ENCODE measurements at places on chromosomes 16 and 17.

DNA sequence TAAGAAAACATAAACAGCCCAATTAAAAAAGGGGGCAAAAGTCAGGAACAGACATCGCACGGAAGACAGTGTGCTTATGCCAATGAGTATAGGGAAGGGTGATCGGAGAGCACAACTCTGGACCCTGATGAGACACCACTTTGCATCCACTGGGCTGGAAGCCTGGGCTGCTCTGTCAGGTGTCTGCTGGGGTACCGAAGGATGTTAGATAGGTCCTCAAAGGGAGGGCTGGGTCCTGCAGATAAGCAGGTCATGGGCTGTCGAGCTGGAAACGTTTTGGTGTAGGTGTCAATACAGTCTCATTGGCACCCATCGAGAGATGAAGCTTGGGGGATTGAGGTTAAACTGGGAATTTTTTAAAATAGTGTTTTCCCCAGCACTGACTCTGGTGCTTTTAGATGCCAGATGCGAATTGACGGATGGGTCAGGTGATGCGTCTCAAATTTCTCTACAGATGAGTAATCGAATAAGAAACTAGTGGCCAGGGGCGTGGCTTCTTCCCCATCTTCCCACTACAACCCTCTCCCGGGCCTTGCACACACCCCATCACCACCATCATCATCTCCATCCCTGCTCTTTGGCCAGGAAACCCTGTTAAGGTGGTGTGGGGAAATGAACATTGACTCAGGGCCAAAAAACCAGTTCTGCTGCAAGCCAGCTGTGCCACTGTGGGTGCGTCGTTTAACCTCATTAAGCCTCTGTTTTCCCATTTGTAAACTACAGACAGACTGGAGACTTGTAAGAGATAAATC is 47.8 kb upstream of the IRF8 start:
- DNase-seq, result no peak

DNA sequence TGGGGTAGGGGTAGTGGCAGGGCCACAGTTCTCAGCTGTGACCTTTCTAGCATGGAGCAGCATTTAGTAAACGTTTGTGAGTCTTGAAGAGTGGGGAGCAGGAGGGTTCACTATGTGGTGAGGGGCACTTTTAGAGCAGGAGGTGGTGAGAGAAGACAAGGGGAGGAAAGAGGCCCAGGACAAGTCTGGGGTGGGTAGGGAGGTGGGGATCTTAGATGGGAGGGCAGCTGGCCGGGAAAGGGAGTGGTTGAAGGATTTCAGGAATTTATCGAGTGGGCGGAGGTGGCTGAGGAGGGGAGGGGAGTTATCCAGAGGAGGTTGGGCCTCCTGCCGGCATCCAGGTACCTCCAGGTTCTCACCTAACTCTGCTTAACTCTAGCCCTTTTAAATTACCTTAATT is 1.9 kb downstream of the CLEC16A start:
- no peak for DNase-seq

- DNase-seq, result no peak
These were observed 336.5 kb upstream of the CDH5 start for GRCh38 chr16:66030036-66030435.

GRCh38 chr16:10828851-10829366 is 10.3 kb upstream of the TVP23A start:
- no peak for DNase-seq

DNA sequence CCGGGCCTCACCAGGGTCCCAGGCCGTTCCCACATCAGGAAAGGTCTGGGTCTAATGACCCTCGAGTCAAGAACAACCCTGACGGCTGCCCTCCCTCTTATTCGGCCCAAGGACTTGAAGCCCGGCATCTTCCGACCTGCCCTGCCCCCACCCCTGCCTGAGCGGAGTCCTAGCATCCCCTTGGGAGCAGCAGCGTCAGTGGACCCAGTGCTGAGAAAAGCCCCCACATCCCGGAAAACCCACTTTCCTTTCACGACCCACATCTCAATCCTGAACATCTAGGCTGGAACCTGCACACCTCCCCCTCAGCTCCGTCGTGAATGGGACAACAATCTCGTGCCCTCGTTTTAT is 769 bp downstream of the TMEM88 start:
- DNase-seq, result no peak

DNA sequence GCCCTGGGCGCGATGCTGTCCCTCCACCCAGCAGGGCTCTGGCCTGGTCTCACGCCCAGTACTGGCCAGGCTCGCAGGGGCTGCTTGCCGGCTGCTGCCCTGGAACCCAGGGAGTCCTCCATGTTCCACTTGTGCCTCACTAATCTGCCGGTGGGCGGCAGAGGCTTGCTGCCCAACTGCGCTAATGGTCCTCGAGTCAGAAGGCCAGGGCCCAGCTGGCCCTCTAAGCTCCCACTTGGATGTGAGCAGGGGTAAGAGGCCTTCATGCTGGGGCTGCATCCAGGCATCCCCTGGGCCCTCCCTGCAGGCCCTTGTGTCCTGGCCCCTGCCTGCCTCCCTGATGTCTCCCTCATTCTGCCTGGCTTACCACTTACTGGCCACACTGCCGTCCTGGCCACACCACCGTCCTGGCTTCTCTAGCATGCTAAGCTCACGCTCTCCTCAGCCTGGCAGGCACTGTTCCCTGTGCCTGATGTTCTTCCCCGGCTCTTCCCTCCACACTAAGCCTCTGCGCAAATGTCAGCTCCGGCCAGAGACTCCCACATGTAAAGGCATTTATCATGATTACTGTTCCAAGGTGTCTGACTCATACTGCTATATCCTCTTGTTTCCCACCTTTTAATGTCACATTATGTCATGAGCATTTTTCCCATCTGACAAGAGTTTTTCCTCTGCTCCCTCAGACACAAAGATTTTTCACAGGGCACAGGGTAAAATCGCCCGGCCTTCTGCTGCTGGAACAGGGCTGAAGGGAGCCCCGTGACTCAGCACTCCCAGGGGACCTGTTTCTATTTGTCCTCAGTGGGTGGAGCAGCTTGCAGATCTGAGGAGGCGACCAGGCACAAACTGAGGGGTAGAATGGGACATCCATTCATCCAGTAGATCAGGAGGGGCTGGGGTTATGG is 15.9 kb downstream of the B9D1 start:
- no peak for DNase-seq

- no peak for DNase-seq
These were observed 17.0 kb downstream of the TNS4 start for GRCh38 chr17:40484285-40484972.

DNA sequence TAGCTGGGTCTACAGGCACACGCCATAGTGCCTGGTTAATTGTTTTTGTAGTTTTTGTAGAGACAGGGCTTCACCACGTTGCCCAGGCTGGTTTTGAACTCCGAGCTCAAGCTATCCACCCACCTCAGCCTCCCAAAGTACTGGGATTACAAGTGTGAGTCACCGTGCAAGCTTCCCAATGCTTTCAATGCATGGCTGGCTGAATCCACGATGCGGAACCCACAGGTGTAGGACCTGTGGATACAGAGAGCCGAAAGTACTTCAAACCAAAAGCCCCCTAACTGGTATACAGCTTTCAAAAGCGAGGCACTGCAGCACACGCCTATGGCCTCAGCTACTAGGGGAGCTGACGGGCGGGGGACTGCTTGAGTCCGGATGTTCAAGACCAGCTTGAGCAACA is 44.8 kb downstream of the METTL16 start:
- DNase-seq, result no peak

DNA sequence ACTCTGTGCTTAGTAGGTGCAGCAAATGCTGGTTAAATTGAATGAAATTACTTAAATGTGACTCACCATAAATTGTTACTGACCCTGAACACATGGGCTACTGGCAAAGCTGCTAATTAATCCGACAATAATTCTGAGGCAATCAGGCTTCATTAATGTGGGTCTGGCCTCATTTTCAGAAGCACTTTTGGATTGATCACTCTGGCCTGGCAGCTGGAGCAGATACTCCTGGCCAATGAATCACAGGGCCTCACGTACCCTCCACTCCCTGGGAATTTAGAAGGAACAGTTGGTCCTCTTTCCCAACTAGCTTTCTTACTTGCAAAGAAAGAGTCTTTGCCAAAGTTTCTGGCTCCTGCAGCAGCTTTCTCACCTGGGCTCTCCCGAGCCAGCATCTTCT is 162.0 kb upstream of the ZKSCAN2 start:
- DNase-seq, result no peak

GRCh38 chr16:75064403-75065148 is 52.0 kb downstream of the LDHD start:
- DNase-seq, result no peak

GRCh38 chr17:38925263-38925995 is at the start of gene LASP1NB:
TSS of gene LASP1NB (plus strand) at chr17:38925614.
- no peak for DNase-seq

DNA sequence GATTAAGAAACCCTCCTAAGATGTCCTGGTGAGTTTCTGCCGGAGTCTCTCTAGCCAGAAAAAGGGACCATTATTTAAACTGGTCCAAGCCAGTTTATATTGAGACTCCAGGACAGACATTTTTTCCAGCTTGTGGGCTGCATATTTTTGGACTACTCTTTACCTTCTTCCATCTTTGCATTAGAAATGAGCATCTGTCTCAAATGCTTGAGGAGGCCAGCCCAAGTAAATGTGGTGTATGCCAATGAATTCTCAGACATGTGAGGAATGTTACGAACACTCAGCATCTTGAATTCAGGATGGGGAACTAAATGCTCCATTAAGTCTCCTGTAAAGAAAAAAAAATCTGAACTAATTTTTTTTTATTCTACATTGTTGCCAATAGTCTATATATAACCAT is 18.4 kb downstream of the TUBD1 start:
- DNase-seq, result no peak

DNA sequence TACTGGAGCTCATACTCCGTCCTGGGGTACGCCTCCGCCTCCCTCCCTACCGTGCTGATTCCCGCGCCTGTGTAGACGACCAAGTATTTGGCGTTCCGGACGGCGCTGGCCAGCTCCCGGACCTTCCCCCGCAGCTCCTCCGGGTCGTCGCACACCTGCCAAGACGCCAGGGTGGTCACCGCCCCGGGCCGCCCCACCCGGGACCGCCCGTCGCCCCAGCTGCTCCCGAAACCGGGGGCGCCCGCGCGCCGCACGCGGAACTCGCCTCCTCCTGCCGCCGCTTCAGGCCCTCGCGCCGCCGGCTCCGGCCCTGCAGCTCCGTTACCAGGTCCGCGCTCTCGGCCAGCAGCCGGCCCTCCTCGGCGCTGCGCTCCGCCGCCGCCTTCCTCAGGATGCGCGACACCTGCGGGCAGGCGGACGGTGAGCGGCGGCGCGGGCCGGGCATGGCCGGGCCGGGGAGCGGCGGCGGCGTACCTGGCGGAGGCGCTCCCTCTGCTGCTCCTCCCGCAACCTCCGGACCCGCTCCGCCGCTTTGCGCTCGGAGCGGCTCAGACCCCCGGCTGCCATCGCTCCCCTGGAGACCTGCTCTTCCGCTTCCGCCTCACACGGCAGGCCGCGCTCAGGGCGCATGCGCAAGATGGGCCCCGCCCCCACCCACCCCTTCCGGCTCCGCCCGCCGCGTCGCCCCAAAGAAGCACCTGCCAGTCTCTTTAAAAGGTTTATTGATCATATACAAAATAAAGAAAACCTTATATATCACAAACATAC is at the start of gene SIRT7:
Gene SIRT7 (minus strand): TSS at position 612 of the 768 bp plus-strand sequence. CDS start 45 bp downstream, at position 567.
- peak; percentile 65 for DNase-seq

All from activated CD8-positive, alpha-beta memory T cell treated with anti-CD3 and anti-CD28 coated beads for 4 hours (primary cell).